ENCODE measurements at places on chromosomes 11 and 22. TPM values are rescaled to one million over a fixed set of nuclear protein-coding genes. Genes with fewer than 3 reads are reported as not detected.

- no peak for DNase-seq
Observed at GRCh38 chr22:45639747-45640102, 31.9 kb upstream of the ATXN10 start.

DNA sequence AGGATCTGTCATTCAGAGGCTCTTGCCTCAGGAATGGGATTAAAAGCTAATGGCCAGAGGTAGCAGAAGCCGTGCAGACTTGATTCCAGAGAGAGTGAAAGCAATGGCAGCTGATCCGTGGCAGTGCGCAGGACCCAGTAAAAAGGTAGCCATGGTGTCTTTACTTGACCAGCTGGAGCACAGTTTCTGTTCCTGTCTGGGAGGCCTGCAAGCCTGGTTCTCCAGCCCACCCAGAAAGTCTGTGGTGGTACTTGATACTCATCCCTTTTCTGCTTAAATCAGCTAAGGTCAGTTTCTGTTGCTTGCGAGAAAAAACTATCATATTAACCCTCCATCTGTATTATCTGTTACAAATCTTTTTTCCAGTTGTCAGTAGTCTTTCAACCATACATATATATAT is 86.7 kb downstream of the RPS6KA4 start:
- DNase-seq, result no peak

DNA sequence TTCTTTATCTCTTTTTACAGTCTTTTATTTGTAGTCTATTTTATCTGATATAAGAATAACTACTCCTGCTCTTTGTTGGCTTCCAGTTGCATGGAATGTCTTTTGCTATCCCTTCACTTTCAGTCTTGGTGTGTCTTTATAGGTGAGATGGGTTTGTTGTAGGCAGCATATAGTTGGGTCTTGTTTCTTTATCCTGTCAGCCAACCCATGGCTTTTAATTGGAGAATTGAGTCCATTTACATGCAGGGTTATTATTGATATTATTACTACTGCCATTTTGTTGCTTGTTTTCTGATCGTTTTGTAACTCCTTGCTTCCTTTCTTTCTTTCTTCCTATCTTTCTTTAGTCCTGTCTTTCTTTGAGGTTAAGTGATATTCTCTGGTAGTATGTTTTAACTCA is 11.9 kb upstream of the IL17RA start:
- no peak for DNase-seq

The IGF2 gene
- not detected for total RNA-seq

GRCh38 chr11:122745111-122745510 is 89.6 kb downstream of the UBASH3B start:
- no peak for DNase-seq

- peak; percentile 75 for DNase-seq
Observed at GRCh38 chr22:21712751-21713427, 22.7 kb downstream of the YPEL1 start.

- no peak for DNase-seq
Observed at GRCh38 chr11:47488111-47488510, 39.2 kb upstream of the RAPSN start.

DNA sequence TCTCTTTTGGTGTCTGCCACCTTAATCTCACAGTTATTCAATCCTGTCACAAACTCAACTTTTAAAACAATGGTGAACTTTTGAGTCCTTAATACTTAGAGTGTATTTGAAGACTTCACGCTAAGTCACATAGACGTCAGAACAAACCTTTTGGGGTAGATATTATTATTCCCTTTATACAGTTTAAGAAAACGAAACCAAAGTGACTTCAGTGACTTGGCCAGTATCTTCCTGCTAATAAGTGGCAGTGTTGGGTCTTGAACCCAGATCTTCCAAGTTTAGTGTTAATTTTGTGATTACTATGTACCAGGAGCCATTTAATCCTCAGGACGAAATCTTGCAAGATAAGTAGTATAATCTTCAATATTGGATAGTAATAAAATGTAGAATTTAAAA is 691 bp downstream of the CEP295 start:
- peak; percentile 3 for DNase-seq

DNA sequence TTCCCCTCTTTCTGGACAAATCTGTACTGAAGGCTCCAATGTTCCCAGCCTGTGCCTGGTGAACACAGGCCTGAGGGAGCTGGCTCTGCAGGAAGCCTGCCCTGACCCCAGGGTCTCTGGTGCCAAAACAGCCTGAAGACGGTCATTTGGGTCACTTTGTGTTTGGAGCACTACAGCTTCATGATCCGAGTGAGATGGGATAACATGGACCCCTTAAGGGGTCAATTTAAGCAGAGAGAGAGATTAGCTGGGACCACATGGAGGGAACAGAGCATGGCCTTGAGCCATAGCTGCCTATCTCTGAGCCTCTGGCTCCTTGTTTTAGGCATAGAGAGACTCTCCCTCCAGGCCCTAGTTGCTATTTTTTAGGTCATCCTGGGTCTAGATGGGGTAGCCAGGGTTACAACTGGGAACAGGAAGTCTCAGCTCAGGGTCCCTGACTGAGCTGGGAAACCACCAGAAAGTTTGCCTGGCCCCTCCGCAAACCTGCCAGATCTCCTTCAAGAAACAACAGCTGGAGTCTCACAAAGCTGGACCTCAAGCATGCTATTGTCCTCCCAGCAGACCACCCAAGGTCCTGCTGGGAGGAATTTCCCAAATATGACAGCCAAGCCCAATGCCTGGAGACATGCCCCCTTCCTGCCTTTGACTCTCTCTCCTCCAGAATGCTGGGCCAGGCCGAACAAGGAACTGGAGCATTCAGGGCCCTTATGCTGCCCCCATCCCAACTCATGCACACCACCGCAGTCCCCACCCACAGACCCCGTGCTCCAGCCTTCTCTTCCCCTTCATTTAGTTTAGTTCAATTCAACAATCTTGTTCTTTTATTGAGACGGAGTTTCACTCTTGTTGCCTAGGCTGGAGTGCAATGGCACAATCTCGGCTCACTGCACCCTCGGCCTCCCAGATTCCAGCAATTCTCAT is 4.0 kb downstream of the SLCO2B1 start:
- DNase-seq, result no peak
